ENCODE measurements at places on chromosomes 5 and 9.
A peak's percentile ranks its signal among the peaks of the same experiment; 100 is the strongest.

GRCh38 chr5:76736679-76737556 lies 21.0 kb downstream of the F2R start:
- DNase-seq, result no peak

GRCh38 chr5:32522429-32523143 lies 62.8 kb upstream of the SUB1 start:
- peak; percentile 96 for DNase-seq

DNA sequence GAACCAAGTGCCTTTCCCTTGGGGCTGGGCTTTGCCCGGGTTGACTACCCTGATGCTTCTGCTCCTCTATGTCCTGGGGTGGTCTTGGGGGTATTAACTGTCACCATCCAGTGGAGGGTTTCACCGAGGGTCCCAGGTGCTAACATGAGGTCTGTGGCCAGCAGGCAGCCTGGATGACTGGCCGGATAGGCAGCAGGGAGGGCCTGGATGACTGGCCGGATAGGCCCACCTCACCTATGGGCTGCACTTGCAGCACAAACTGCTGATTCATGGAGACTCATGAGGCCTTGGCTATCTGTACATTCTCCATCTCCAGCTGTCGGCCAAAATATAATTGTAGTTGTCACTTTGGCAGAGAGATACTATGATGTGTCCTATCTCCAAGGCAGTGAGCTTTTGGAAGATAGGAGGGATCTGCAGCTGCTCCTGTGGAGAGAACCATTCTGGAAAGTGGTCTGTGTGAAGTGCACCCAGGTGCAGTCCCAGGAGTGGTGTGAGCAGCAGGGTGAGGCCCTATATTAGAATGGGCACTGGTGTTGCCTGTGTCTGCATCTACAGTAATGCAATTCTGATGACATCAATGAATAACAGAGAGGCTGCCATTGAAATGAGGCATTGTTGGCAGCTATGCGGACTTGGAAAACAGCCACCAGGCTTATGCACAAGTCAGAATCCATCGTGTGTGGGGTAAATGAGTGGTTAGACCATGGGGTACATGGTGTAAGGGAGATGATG lies 26.3 kb upstream of the CDKN2AIPNL start:
- DNase-seq, result no peak

- DNase-seq, result peak; percentile 71
Measured at GRCh38 chr5:36305571-36306326, 4.0 kb upstream of the RANBP3L start.

GRCh38 chr5:142520885-142521284 lies 165.0 kb downstream of the FGF1 start:
- no peak for DNase-seq

GRCh38 chr5:68273717-68274409 lies 58.3 kb downstream of the PIK3R1 start:
- no peak for DNase-seq

DNA sequence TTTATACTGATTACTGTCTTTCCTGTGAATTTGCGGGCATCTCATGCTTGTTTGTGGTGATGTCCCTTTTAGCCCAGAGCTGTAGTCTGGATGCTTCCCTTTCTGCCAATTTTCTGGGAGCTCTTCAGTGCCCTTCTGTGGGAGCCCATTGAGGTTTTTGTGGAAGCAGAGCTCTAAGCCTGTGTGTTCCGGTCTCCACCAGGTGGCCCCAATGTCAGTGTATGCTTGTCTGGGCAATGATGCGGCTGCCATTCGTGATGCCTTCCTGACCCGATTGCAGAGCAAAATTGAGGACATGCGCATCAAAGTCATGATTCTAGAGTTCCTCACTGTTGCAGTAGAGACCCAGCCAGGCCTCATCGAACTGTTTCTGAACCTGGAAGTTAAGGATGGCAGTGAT lies 35.1 kb downstream of the SH3GLB2 start:
- DNase-seq, result no peak

GRCh38 chr9:122172131-122172530 lies 12.4 kb downstream of the MORN5 start:
- no peak for DNase-seq

DNA sequence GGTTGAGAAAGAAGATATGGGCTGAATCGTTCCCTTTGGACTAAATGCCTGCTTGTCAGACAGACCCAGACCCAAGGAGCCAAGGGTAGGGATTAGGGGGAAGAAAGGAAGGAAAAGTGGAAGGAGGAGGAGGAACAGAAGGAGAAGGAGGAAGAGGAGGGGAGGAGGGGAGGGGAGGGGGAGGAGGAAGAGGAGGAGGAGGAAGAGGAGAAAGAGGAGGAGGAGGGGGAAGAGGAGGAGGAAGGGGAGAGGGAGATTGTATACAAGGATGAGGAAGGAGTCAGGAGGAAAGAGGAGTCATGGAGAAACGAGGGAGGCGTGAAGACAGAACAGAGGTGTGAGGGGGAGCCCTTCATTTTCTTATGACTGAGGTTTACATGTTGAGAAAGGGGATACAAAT lies 46.9 kb upstream of the DNAH5 start:
- DNase-seq, result no peak

DNA sequence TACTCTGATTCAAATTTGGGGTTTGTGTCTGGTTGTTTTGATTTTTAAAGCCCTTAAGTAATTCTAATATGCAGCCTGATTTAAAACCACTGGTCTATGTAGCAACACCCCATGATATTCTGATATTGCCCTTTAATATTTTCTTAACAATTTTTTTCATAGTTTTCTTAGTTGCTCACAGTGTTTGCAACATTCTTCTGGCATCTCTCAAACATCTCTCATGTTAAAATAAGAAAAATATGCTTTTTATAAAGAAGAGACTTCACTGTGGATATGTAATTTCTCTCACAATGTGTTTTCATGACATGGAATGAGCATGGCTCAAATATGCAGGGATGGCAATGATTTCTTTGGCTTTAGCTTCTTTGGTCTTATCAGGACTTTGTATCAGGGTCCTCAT lies 183.7 kb downstream of the TAF11L14 start:
- no peak for DNase-seq

GRCh38 chr5:88269222-88269771 lies 652 bp upstream of the TMEM161B start:
- DNase-seq, result peak; percentile 41

DNA sequence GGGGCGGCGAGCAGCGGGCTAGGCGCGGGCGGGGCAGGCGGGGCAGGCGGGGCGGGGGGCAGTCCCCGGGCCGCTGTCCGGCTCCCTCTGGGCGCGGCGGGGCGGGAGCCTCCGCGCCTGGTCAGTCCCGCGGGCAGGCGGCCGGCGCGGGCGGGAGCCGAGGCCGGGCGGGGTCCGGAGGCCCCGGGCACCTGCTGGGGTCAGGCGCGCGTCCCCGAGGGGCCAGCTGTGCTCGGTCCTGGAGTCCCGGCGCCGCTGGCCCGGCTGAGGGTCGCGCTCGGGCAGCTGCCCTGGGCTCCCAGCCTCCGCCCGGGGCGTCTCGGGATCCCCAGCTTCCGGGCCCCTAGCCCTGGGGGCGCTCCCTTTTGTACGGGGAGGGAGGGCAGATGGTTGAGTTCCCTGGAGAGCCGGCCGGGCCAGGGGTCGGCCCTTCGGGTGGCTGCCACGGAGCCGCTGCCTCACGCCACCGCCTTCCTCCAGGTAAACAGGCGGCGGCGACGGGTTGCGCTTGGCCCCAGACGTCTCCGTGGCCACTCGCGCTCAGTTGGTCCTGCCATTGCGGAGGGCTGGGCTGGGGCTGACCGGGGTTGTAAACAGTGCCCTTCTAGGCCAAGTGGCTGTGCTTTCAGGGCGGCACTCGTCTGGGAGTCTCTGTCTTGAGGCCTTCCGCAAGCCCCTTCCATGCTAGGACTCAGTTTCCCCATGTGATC lies 473 bp downstream of the ZBTB34 start:
- peak; percentile 36 for DNase-seq

GRCh38 chr9:70111042-70111602 lies 67.5 kb downstream of the MAMDC2 start:
- peak; percentile 38 for DNase-seq

GRCh38 chr9:13674926-13675637 lies 395.6 kb upstream of the MPDZ start:
- no peak for DNase-seq

DNA sequence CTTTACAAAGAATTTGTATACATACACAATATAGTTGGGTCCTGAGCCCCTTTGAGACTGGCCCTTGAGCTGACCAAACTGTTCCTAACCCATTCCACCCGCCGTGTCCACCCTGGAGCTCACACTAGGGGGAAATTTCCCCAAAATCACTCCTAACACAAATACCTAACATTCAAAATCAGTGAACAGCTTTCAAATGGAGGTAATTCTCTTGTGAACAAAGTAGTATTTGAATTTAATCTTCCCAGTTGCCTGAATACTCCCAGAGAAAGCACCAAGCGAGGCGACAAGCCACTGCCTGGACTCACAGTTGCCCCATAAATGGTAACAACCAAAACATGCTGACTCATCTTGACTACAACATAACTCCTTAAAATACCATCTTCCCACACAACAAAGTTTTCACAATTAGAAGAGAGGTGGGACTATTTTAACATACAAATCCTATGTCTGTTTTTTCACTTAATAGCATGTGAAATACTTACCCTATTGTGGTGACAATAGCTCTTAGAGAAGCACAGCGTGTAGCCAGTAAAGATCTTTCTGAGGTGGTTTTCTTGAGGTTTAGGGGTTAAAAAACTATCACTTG lies 31.7 kb upstream of the SCAMP1 start:
- DNase-seq, result peak; percentile 35

GRCh38 chr5:97453263-97453662 lies 270.2 kb upstream of the RIOK2 start:
- DNase-seq, result no peak

DNA sequence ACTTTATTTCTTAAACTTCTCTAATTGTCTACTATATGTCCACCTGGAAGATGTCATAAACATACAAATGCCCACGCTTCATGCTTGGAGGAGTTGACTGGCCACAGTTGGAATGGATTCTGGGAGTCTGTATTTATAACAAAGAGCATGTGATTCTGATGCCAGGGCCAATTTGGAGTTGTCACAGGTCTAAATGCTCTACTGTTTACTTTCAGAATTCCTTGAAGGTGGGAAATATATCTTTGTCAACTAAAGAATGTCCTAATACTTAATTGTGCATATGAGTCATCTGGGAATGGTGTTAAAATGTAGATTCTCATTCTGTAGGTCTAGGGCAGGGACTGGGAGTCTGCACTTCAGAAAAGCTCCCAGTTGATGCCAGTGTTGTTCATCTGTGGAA lies 196.1 kb downstream of the ANXA1 start:
- DNase-seq, result no peak

GRCh38 chr5:147439254-147439653 lies 70.6 kb downstream of the DPYSL3 start:
- peak; percentile 43 for DNase-seq

- DNase-seq, result no peak
Measured at GRCh38 chr5:96196890-96197289, 235.2 kb upstream of the ELL2 start.

DNA sequence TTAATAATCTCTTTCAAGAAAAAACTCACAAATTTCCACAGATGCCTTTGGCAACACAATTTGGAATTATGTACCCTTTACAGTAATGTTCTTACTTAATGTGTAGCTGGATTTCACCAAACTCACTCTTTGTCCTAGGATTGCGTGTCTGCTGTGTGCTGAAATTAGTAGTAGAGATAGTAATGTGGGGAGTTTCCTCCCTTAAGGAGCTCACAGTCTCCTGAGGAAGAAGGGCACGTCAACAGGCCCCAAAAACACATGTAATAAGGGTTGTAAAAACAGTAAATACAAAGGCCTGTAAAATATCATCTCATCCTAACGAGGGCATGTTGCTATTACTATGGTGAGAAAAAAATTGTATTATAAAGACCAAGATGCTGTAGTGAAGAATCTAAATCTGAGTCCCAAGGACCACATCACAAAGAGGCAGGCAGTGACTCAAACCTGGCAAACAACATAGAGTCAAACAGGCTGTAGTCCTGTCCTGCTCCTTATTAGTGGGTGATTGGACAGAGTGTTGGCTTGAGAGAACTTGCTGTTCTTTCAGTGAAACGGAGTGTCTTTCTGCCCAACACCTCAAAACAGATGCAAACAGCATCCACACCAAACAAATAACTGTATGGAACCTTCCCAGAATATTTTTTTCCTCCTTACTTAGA lies 83.2 kb upstream of the PAPPA start:
- no peak for DNase-seq

DNA sequence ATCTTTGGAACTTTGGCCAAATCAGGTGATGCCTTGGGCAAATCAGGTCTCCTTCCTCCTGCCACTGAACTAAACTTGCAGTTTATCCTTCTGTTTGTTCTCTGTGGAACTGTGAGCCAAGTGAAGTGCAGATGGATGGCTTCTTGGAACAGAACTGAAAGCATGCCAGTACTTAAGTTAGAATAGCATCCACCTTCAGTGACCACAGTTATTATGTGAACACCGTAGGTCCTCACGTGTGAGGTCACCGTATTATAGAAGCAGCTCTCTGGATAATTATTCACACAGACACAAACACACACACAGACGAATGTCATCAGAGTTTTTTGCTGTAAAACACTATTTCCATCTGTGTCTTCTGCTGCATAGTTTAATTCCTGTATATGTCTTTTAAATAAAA lies 162.6 kb downstream of the EFNA5 start:
- no peak for DNase-seq
